ENCODE measurements at places on chromosomes 7 and 10. TPM values are rescaled to one million over a fixed set of nuclear protein-coding genes. Genes with fewer than 3 reads are reported as not detected.

DNA sequence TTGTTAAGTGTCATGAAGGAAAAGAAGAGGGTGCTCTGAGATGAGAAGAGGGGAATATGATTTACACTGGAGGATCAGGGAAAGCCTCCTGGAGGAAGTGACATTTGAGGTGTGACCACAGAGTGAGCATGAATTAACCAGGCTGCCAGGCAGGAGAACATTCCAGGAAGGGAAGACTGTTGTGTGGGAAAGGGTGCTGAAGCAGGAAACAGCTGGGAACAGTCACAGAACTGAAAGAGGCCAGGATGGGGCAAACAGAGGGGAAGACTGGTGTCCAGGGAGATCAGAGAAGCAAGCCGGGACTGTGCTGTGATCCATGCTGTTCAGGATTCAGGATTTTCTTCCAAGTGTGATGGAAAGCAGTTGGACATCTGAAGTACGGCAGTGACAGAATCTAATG lies 14.9 kb downstream of the HIPK2 start:
- DNase-seq: no peak

DNA sequence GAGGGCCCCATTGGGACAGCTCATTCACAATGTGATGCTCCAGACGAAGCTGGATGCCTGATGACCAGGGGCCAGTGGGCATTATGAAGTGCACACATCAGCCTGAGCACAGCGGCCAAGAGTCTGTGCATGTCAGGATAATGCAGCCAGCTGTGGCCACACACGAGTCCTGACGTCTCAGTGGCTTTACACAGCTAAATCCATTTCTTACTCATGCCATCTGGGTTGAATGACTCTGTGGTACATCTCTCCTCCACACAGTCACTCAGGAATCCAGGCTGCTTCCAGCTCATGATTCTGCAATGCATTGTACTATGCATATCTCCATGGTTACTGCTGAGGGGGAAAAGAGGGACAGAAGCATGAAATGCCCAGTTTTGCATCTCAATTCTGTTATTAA lies 123.6 kb downstream of the PRLHR start:
- DNase-seq: no peak

GRCh38 chr7:66306243-66306642 lies 101.1 kb downstream of the TPST1 start:
- no peak for DNase-seq

- DNase-seq: no peak
These were observed 26.4 kb upstream of the GNA12 start for GRCh38 chr7:2870471-2870931.

ZNF239 gene
- total RNA-seq: 12.1 TPM

GRCh38 chr10:61967298-61967697 lies 65.8 kb downstream of the ARID5B start:
- DNase-seq: no peak

GRCh38 chr10:104233817-104234216 lies 1.7 kb upstream of the CFAP43 start:
- no peak for DNase-seq

GRCh38 chr7:107463139-107464078 lies 6.4 kb upstream of the GPR22 start:
- DNase-seq: peak; percentile 12

DNA sequence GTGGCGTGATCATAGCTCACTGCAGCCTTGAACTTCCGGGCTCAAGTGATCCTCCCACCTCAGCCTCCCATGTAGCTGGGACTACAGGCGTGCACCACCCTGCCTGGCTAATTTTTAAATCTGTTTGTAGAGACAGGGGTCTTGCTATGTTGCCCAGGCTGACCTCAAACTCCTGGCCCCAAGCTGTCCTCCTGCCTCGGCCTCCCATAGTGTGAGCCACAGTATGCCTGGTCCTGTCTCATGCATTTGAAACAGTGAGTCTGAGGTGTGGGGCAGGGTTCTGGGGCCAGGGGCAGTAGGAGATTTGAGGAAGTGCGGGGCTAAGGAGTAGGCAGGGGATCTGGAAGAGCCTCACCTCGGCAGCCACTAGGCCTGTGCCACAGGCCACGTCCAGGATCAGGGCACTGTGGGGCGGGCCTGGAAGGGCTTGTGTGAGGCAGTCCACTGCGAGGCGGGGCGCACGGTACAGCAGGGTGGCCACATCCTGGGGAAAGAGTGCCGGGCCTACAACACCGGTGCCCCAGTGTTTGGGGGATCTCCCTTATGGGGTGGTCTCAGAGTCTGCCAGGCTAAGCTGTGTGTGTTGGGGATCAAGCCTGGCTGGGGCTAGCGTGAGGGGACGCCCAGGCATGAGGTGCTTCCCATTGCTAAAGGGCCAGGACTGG lies 1.5 kb downstream of the METTL27 start:
- DNase-seq: no peak
